Lung (tissue), 17 donors: ENCODE measurements at places on chromosomes 11 and 22. TPM values are rescaled to one million over a fixed set of nuclear protein-coding genes. Genes with fewer than 3 reads are reported as not detected.

GRCh38 chr11:112882494-112883381, 78.5 kb upstream of the NCAM1 start:
- DNase-seq, result peak; percentile 80
- no peaks in the 10 kb centered on the region for H3K36me3 ChIP-seq
- H3K4me3 ChIP-seq, result no peak overlapping the region
- peak overlapping the region; percentile 80 for H3K27ac ChIP-seq
- no peaks in the 10 kb centered on the region for H3K27me3 ChIP-seq

- no peaks in the 10 kb centered on the region for H3K27me3 ChIP-seq
- no peaks in the 10 kb centered on the region for H3K4me1 ChIP-seq
- H3K27ac ChIP-seq, result no peak overlapping the region
- H3K36me3 ChIP-seq, result no peaks in the 10 kb centered on the region
- H3K4me3 ChIP-seq, result no peak overlapping the region
- DNase-seq, result no peak
Observed at GRCh38 chr11:130215531-130216220, 56.1 kb downstream of the ST14 start.

GRCh38 chr11:65424205-65425104, 1.9 kb downstream of the NEAT1 start:
- H3K27ac ChIP-seq, result peak overlapping the region; percentile 98
- peak; percentile 53 for DNase-seq
- H3K36me3 ChIP-seq, result peaks cover 7% of the 10 kb centered on the region

GRCh38 chr22:35638410-35638809, 9.8 kb upstream of the APOL6 start:
- H3K27ac ChIP-seq, result peak overlapping the region; percentile 71
- H3K4me1 ChIP-seq, result peaks cover 22% of the 10 kb centered on the region
- no peaks in the 10 kb centered on the region for H3K27me3 ChIP-seq

- H3K4me3 ChIP-seq, result no peak overlapping the region
- no peaks in the 10 kb centered on the region for H3K4me1 ChIP-seq
- H3K27ac ChIP-seq, result no peak overlapping the region
- DNase-seq, result no peak
- no peaks in the 10 kb centered on the region for H3K36me3 ChIP-seq
- H3K27me3 ChIP-seq, result no peaks in the 10 kb centered on the region
Observed at GRCh38 chr11:116657842-116658825, 114.7 kb downstream of the BUD13 start.

DNA sequence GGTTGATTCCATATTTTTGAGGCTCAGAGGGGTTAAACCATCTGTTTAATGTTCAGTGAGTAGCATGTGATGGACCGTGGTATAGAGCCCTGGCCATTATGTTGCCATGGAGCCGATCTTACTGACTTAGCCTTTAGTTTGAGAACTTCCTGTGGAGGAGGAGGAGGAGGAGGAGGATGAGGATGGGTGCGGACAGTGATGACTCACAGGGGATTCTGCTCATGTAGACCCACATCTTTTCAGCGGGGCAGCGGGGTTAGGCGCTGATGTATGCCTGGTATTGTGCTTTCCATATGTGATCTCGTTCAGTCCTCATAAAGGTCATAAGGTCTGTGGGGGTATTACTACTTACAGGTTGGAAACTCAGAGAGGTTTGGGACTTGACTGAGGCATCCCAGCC, 13.9 kb downstream of the STX3 start:
- no peaks in the 10 kb centered on the region for H3K27me3 ChIP-seq
- no peaks in the 10 kb centered on the region for H3K36me3 ChIP-seq
- no peak overlapping the region for H3K27ac ChIP-seq
- DNase-seq, result no peak
- no peak overlapping the region for H3K4me3 ChIP-seq
- H3K4me1 ChIP-seq, result no peaks in the 10 kb centered on the region

Gene SULT4A1
- total RNA-seq, result not detected

Gene POLR2L
- 155 TPM for total RNA-seq
